ENCODE measurements at places on chromosomes 12 and 14.

DNA sequence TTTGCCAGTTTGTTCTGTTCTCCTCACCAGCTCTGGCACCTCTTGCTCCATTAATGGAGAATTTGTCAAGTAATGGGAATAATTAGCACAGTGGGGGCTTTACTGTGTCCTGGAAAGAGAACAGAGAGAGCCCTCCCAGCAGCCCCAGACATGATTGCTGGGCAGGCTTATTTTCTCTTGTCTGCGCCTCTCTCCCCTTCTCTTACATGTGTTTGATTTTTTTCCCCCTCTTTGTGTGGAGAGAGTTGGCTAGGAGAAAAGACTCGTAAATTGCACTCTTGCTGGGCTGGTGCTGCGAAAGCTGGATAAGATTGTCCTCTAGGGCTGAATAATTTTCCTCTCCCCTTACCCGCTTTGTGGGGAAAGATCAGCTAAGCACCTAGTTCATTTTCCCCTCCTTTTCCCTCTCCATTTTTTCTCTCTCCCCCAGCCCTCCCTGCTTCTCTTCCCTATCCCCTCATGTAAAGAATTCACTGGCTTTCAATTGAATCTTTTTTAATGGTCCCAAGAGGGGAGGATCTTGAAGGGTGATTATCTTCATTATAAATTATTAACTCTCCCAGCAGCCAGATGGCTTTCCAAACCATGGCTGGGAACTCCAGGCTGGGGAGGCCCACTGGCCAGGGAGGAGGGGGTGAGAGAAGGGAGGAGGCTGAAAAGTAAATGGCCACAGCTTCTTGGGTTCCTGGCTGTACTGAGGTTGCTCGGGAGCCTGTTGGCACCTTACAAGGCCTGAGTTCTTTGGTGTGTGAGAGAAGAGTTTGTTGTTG, 62.2 kb downstream of the NRXN3 start:
- DNase-seq = no peak

- no peak for DNase-seq
Measured at GRCh38 chr14:82067221-82067875, 533.7 kb upstream of the SEL1L start.

GRCh38 chr14:63893701-63894458, 41.1 kb downstream of the SYNE2 start:
- no peak for DNase-seq

GRCh38 chr12:116282371-116283286, 5.1 kb upstream of the MED13L start:
- DNase-seq = no peak

GRCh38 chr12:54629925-54630324, 4.8 kb downstream of the LACRT start:
- DNase-seq = no peak

- no peak for DNase-seq
Measured at GRCh38 chr14:93691042-93691780, 97.1 kb downstream of the PRIMA1 start.

DNA sequence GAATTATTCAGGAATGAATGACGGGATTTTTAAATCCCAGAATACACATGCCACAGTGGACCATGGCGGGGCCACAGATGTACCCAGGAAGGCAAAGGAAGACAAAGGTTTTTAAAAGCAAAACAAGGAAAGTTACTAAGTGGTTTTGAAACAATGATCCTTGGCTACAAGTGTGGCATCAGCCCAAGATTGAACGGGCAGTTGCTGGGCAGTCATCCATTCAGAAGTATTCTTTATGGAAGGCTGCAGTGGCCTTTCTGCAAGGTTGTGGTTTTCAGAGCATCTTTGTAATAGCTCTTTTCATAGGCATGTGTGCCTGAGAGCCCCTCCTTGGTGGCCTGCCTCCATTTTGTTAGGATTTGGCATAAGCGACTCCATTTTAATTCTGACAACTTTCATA, 13.4 kb upstream of the IFI27 start:
- no peak for DNase-seq

GRCh38 chr14:38662781-38663180, 406.9 kb upstream of the CLEC14A start:
- no peak for DNase-seq

- DNase-seq = no peak
Measured at GRCh38 chr12:53219292-53219955, 12.4 kb upstream of the ITGB7 start.

DNA sequence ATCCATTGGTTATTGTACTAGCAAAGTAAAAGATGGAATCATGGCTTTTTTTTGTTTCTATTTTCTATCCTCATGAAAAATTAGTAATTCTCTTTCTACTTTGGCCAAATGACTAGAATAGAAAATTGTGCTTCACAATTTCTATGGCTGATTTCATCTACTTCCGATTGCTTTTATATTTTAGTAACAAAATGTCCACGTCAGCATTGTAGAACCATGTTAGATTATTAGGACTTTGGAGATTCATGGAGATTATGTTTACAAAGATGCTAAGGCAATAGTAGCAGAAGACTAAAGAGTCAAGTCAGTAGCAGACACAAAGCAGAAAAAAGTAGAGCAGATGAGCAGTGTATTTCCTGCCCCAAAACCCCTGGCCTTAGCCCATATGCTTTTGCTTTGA, 113.6 kb downstream of the C12orf42 start:
- no peak for DNase-seq

DNA sequence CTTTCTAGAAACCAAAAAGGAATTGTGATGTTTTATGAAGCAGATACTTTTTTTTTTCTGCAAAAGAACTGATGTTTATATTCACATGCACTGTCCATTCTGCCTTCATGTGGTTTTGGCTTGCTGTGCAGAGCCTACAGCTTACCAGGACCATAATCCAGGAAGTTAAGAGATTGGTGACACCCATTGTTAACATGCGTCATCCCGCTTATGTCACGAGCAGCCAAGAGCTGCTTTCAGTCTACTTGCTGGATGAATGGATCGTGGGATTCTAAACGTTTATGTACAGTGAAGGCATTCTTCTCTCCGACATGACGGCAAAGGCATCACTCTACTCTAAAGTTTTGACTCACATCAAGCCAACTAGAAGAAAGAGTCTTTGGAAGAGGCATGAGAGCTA, 76.6 kb downstream of the PAX9 start:
- DNase-seq = no peak

GRCh38 chr12:94732367-94732990, 82.1 kb upstream of the TMCC3 start:
- no peak for DNase-seq

GRCh38 chr14:96239711-96240141, 16.3 kb upstream of the BDKRB1 start:
- DNase-seq = no peak

DNA sequence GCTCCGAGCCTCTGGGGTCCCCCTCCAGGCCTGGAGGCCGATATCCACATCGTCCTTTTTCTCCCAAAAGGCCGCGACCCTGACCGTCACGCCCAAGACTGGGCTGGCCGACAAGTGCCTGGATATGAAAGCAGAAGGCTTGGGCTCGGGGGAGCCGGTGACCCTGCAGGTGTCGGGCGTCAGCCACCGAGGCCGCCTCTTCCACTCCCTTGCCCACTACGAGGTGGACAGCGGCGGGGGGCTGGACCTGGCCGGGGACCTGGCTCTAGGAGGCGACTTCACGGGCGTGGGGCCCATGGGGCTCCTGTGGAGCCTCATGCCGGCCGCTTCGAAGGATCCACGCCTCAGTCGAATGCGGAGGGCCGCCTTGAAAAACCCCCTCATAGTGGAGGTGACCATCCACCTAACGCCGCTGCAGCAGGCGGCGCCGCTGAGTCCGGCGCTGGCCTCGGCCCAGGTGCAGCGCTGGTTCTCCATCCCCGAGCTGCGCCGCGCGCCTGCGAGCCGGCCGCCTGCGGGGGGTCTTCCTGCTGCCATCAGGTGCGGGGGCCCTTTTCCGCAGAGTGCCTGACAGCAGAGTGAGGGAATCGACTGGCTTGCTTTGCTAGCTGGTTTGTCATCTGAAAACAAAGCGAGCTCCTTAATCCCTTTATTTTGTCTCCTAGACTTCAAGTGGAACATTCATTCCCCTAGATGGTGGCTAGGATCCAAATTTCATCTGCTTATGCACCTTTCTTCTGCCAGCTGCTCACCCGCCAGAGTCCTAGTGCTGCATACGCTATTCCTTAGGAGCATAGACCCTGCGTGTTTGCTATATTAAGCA, 10.6 kb upstream of the DNAL1 start:
- no peak for DNase-seq

GRCh38 chr12:48197549-48197970, 5.5 kb downstream of the OR10AD1 start:
- peak; percentile 62 for DNase-seq

GRCh38 chr12:13045816-13046215, 1.6 kb downstream of the FAM234B start:
- DNase-seq = no peak

DNA sequence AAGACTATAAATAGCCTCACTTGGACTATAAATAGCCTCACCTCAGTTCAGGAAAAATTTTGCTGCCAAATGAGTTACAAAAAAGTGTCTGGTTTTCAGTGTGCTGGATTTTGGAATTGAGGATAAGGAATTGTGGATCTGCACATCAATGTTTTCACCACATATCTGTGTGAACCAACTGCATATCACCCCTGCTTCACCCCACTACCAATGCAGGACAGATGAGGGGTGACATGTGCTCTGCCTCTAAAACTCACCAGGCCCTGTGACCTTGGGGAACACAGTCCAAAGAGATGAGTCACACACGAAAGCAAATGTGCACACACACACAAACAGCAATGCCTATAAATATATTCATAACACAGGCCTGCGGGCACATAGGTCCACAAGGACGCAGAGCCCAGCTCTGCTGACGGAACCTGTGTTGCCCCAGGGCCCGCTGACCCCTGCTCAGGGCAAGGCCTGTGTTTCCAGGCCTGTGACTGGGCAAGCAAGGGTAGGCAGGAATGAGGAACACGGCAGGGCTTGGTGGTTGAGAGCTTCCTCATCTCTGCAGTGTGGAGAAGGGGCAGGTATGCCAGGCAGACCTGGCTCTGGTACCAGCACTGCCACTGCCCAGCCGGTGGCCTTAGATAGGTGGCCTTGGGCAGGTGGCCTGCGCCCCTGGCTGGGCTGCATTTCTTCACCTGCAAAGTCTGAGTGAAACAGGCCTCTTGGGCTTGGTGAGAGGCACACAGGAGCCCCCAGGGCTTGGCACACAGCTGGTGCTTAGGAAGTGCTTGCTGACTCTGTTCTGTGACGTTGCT, 82.4 kb downstream of the ARL6IP4 start:
- peak; percentile 17 for DNase-seq

GRCh38 chr14:90491221-90491885, 94.5 kb downstream of the CALM1 start:
- no peak for DNase-seq
